Stimulated activated CD4-positive, alpha-beta T cell treated with anti-CD3 and anti-CD28 coated beads, TNF-alpha, amount 100 ng/mL, for 24 hours (primary cell): ENCODE measurements at places on chromosomes 7 and 10.

- no peak for DNase-seq
Measured at GRCh38 chr7:20598459-20599309, 16.8 kb upstream of the ABCB5 start.

GRCh38 chr10:109027534-109028185 lies 895.7 kb downstream of the XPNPEP1 start:
- no peak for DNase-seq

DNA sequence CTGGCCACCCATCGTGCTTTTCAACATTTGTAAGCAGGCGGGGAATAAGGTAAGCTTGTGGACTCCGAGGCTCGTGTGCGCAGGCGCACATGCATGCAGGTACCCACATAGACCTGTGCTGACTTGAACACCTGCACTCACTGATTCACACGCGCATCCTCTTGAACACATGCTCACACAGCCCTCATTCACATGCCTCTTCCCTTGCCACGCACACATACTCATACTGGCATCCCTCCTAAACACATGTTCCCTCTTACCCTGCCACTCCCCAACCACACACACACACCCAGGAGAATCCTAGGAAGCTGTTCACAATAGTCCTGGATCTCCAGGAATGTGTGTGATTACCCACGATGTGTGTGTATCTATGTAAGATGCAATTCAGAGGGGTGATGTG lies 44.1 kb upstream of the LBX1 start:
- DNase-seq = no peak

- no peak for DNase-seq
Measured at GRCh38 chr10:36669615-36670352, 455.6 kb upstream of the ANKRD30A start.
